ENCODE measurements at places on chromosomes 6 and 20.

DNA sequence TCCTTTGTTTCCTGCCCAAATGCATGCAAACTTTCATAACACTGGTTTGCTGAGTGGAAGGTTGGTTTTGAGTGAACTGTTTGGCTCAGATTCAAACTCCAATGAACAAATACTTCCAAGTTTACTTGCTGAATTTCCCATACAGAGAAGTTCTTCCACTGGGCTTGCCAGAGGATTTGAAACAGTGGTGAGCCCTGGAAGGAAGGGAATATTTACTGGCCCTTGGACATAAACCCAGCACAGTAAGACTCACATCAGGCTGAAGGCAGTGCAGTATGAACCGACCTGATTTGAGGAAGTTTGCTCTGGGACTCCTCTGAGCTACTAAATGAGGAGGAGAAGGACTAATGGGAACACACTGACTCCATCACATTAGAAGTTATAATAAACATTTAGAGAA lies 3.8 kb downstream of the TRAF3IP2 start:
- DNase-seq = no peak

- DNase-seq = no peak
Observed at GRCh38 chr6:162090734-162091133, 636.8 kb downstream of the PRKN start.

DNA sequence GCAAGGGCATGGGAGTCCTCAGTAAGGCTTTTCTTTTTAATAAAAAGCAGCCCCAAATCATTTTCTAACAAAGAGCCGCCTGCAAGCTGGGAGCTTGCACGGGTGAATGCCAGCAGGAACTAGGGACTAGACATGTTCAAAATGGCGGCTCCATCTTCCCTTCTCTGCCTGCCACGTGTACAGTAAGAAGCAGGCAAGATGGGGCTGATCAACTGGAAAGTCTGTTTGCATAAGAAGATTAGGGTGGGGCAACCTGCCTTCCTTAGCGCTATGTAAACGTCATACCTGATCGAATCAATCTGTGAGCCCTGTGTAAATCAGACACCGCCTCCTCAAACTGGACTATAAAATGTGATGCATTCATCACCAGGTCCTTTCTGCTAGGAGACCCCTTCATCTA lies 299.4 kb upstream of the SOX4 start:
- DNase-seq = no peak

DNA sequence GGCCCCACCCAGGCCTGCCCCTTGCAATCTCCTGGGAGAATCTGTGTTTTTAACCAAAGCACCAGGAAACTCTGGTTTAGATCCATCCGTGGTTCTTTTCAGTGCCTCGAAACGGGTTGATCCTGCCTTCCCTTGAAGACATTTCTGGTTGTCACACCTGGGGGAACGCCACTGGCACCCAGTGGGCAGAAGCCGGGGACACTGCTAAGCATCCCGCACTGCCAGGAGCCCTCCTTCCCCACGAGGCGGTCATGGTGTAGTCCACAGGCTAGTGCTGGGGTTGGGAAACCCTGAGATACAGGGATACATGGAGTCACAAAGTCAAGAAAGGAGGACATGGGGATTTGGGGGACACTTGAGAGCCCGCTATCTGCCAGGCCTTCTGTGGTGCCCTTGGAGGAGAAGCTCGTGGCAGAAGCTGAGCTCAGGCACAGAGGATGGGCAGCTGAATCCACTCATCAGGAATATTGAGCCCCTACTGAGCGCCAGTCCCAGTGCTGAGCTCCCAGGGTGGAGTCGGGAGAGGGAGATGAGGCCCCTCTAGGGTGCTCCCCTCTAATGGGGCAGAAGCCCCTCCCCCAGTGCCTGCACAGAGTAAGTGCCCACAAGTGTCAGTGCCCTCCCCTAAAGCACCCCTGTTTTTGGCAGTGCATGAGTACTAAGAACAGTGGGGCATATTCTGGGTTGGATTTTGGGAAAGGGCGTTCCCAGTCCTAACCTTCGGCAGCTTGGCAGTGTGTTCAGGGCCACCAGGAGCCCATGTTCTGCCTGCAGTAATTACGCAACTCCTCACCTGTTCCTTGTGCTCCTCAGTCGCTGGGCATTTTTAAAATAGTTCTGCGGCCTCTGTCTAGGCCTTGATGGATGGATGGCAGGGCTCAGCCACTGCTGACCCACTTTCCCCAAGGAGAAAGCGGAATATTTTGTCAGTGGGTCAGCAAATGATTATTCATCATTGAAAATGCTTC lies 25.6 kb upstream of the PHACTR3 start:
- DNase-seq = no peak

DNA sequence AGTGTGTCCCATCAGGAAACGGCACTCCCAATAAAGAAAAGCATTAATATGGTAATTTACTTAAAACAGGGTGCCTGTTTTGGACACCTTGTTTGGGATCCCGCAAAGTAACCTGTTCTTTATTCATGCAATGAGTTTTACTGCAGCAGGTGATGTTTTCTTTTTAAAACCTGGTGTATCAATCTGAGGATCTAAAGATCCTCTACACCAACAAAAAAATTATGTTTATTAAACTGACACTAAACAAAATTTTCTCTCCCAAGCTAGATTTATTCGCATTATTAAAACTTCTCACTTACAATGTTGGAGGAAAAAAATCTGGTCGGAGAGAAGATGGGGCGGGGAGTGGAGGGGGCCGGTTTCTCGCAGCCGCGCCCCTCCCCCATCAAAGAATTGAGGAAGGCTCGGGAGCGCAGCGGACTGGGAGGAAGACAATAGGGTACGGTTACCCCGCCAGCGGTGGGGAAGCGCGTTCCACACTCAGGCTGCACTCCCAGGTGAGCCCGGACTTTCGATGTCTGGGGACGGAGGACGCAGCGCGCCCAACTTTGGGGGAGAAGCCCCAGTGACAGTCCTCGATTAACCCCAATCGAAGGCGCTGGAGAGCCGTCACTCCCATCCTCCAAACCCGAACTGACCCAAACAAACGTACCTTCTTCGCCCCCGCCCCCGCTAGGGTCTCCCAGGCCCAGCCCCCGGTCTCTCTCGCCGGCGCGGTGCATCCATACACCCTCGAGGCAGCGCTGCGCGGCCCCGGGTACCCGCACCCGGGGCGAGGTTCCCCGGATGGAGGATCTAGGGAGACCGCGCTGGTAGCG lies 1.3 kb downstream of the CD24 start:
- DNase-seq = no peak

DNA sequence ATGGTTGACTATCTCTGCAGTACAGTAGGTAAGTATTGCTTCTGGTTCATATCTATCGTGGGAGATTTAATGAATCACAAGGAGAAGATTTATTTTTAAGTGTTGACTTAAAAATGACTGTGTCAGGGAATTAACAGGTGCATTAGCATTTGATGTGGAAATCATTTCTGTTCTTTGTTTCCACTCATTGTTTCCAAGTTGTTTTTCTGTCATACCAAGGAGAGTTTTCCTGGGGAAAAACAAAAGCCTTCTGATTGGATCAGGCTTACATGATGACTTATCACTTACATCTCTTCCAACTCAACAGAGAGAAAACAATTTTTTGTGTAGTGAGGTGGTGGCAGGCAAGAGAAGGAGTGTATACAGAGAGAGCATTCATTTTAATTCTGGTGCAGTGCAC lies 686.4 kb downstream of the HTR1B start:
- DNase-seq = no peak

DNA sequence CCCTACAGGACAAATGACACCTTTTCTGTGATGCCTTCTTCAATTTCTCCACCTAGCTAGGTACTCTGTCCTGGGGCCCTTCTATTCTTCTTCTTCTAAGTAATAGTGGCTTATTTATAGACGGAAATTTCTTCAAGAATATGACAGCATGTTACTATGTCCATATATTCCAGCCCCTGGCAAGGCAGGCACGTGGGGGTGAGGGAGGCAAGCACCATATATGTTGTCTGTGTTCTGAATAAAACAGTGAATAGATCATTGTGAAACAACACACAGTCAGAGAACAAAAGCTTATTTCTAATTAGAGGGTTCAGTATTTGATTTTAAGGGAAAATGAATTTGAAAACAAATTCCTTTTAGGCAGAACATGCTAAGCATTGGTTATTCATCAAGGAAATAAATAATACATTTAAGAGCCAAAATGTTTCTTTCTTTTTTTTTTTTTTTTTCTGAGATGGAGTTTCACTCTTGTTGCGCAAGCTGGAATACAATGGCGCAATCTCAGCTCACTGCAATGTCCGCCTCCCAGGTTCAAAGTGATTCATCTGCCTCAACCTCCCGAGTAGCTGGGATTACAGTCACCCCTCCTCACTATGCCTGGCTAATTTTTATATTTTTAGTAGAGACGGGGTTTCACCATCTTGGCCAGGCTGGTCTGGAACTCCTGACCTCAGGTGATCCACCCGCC lies 6.2 kb downstream of the HEBP2 start:
- no peak for DNase-seq

DNA sequence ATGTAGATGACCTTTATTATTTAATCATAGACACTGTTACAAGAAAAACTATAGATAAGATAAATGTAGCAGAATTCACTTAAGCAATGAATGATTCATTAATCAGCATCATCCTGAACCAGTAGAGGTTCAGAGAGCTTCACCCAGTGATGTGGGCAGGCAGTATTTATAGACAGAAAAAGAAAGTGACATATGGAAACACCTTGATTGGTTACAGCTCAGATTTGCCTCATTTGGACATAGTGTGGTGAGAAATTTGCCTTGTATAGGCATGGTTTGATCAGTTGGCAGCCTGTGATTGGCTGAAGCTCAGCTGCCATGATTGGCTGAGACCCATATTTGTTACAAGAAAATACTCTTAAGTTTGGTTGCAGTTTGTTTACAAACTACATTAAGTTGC lies 4.6 kb downstream of the C6orf58 start:
- DNase-seq = no peak

- no peak for DNase-seq
Observed at GRCh38 chr6:19902201-19902600, 65.0 kb downstream of the ID4 start.

Data from cortex of kidney (tissue), 1 donor.